Activated naive CD4-positive, alpha-beta T cell treated with anti-CD3 and anti-CD28 coated beads, Interleukin-2, amount 50 U/mL, for 16 hours (primary cell): ENCODE measurements at places on chromosomes 1 and 21.
A peak's percentile ranks its signal among the peaks of the same experiment; 100 is the strongest.

GRCh38 chr21:41170859-41171609 lies 3.1 kb downstream of the BACE2 start:
- DNase-seq, result no peak

- no peak for DNase-seq
Observed at GRCh38 chr1:159598196-159598595, 10.6 kb downstream of the APCS start.

- DNase-seq, result no peak
Observed at GRCh38 chr1:218249338-218250140, 35.6 kb upstream of the RRP15 start.

DNA sequence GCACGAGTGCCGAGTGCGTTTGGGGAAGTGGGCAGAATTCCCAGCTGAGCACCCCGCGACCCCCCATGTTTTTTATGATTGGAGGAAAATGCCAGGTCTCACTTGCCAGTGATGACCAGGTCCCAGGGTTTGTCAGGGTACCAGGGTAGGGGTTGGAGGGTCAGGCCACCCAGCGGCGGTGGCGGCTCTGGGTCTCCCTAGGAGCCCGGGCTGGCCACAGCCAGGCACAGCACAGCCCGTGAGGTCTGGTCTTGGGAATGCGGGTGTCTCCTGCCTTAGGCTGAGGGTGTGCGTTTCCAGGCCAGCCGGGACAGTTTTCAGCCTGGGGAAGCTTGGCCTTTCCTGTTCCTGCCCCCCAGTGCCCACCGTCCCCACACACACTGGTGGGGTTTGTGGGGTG lies 22.7 kb downstream of the PRKCZ start:
- DNase-seq, result no peak

- DNase-seq, result no peak
Observed at GRCh38 chr1:60747353-60747752, 335.0 kb upstream of the NFIA start.

DNA sequence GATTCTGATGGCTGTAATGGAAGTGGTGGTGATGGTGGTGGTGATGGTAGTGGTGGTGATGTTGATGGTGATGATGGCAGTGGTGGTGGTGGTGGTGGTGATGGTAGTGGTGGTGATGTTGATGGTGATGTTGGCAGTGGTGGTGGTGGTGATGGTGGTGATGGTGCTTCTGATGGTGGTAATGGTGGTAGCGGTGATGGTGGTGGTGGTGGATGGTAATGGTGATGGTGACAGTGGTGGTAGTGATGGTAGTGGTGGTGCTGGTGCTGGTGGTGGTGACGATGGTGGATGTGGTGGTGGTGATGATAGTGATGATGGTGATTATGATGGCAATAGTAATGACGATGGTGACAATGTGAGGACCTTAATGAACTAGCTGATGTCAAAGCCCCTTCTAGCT lies 35.6 kb upstream of the LRRC3 start:
- no peak for DNase-seq

GRCh38 chr1:170853302-170853701 lies 82.0 kb upstream of the MROH9 start:
- DNase-seq, result no peak

GRCh38 chr21:44348861-44349260 lies 4.6 kb upstream of the TRPM2 start:
- DNase-seq, result no peak

- DNase-seq, result no peak
Observed at GRCh38 chr1:172343240-172344160, 77.0 kb upstream of the C1orf105 start.

DNA sequence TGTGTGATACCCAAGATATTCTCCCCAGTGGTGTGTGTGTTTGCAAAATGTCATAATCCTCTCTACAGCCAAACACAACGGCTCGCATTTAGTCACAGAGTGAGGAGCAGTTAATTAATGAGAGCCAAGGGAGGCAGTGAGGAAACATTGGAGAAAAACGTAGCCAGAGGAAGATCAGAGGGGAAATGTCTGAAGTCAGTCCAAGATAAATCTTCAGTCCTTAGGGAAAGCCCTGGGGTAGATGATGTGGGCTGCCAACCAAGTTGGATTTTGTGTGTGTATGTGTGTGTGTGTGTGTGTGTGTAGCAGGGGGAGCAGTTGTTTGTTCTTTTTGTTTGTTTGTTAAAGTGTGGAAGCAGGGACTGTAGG lies 201.0 kb upstream of the PTBP2 start:
- no peak for DNase-seq

GRCh38 chr1:62131093-62131725 lies 63.4 kb upstream of the L1TD1 start:
- DNase-seq, result peak; percentile 17

DNA sequence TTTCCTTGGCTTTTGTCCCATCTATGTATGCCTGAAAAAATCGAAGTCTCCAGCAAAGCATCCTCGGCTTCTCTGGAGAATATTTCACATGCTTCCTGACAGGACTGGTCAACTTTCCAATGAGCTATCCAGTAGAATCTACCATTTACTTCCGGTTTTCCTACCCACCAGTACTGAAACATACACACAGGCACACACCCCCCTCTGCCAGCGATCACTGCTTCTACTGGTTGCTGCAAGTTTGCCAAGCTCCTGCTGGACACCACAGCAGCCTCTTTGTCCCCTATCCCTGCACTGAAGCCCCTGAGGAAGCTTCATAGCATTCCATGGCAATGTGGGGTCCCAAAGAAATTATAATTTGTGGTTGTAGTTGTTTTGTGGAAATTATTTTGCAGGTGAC lies 536.8 kb downstream of the MATN1 start:
- no peak for DNase-seq

GRCh38 chr21:43301409-43302061 lies 125.4 kb downstream of the SIK1 start:
- peak; percentile 6 for DNase-seq

GRCh38 chr21:46056450-46056903 lies 41.4 kb upstream of the COL6A2 start:
- DNase-seq, result no peak
